ENCODE measurements at places on chromosomes 1 and 21.

DNA sequence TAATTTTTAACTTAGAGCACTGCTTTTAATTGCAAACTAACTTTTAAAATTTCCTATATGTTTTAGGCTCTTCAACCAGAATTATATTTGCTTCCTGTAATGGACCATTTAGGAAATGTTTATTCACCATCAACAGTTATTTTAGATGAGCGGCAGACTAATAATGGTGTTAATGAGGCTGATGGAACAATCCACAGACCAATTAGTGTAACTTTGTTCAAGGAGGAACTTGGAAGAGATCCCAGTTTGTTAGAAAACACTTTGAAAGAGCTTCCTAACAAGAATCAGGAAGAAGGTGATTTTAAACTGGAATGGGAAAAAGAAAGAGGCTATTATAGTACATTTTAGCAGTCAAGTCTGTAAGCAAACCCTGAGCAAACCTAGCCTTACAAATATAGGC is 19.4 kb upstream of the GNG5 start:
- DNase-seq = no peak

GRCh38 chr1:203296460-203297073 is 8.8 kb upstream of the BTG2 start:
- no peak for DNase-seq

- DNase-seq = no peak
Observed at GRCh38 chr1:23995431-23995837, 15.3 kb upstream of the SRSF10 start.

DNA sequence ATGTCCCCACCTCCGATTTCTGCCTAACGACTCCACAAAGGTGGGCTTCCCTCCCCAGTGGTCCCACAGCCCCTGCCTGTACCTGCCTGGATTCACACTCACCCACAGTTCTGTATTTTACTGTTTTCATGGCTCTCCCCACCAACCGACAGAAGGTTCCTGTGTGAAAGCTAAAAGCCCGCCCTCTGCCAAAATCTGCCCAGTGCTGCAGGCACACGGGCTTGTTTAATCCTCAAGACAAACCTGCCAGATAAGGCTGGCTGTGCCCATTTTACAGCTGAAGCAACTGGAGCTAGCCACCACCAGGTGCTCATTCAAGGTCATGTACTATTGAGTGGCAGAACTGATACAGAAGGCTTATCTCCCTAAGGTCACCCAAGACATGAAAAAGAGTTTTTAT is 114.5 kb downstream of the HIVEP3 start:
- no peak for DNase-seq

DNA sequence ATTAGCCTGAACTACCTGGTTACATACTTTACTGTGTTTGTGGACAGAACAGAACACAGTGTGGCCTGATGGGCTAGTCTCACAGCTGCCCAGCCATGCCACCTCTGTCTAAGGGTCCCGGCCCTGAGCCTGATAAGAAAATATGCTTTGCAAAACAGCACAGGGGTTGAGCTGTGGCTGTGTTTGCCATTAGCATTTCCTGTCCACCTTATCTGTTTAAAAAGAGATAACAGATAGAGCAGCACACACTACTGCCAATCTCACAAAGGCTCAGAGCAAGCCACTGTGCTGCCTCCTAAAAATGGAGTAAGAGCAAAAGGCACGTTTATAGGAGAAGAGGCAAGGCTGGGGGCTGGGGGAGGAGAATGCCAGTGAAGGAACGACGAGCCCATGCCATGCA is 95.0 kb downstream of the SUSD4 start:
- DNase-seq = no peak

GRCh38 chr1:242703467-242703866 is 179.0 kb upstream of the PLD5 start:
- no peak for DNase-seq

DNA sequence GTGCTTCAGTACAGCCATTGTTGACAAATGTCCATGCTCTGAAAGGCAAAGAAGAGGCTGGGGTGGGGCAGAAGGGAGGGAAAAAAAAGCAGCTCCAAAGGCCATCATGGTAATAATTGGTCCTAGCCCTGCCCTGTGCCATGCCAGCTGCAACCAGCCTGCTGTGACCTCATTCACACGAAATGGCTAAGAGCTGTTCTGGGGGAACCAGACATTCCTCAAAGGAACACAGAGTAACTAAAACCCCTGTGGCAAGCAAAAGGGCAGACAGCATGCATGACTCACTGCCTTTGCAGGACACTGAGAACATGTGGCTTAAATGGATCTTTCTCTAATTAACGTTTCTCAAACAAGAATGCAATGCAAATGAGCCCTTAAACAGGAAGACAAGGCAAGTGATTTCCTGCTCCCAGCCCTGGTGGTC is 42.3 kb downstream of the STYXL2 start:
- DNase-seq = peak; percentile 81

DNA sequence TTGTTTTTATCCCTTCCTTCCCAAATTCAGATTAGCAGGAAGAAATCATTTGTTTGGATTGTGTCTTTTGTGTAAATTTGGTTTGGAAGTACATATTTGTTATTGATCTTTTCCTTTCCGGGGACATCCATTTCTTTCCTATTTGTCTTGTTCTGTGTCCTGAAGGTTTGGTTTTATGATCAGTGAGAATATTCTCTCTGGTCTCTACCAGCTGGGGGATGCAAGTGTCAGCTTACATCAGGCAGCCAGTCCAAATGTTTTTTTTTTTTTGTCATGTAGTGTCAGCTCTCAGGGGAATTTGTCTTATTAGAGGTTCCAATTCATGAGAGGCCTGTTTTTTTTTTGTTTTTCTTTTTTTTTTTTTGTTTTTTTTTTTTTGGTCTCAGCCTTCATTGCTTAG is 479.2 kb upstream of the LRRC7 start:
- no peak for DNase-seq

GRCh38 chr1:228085287-228085951 is 2.9 kb downstream of the ARF1 start:
- no peak for DNase-seq

DNA sequence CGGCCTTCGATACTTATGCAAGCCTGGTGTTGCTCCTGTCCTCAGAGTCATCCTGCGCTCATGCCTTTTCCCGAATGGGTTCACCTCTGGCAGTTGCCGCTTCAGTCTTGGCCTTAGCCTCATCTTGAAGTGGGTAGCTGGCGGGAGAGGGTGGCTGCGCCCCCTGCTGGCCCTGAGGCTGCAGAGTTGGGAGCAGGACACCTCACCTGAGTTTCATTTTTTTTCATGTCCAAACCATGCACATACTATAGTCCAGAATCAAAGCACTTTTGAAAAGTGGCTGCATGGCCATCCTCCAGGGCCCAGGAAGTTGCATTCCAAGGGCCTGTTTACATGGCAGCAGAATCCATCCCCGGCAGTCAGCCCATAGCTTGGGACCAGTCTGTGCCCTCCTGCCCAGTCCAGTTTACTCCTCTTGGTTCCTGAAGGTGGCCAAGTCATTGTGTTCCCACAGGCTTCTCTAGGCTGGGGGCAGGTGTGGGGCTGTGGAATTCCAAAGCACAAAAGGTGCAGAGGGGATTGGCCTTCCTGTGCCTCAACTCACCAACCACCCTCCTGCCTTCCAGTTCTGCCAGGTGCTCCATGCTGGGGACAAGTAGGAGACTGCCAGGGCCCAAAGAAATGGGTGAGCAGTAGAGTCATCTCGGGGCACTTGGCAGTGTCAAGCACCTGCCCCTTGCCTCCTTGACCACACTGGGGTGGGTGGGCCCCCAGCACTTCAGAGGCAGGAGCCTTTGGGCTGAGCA is 44.0 kb downstream of the YARS1 start:
- DNase-seq = peak; percentile 84

GRCh38 chr21:34635307-34635706 is 20.4 kb upstream of the RCAN1 start:
- no peak for DNase-seq

DNA sequence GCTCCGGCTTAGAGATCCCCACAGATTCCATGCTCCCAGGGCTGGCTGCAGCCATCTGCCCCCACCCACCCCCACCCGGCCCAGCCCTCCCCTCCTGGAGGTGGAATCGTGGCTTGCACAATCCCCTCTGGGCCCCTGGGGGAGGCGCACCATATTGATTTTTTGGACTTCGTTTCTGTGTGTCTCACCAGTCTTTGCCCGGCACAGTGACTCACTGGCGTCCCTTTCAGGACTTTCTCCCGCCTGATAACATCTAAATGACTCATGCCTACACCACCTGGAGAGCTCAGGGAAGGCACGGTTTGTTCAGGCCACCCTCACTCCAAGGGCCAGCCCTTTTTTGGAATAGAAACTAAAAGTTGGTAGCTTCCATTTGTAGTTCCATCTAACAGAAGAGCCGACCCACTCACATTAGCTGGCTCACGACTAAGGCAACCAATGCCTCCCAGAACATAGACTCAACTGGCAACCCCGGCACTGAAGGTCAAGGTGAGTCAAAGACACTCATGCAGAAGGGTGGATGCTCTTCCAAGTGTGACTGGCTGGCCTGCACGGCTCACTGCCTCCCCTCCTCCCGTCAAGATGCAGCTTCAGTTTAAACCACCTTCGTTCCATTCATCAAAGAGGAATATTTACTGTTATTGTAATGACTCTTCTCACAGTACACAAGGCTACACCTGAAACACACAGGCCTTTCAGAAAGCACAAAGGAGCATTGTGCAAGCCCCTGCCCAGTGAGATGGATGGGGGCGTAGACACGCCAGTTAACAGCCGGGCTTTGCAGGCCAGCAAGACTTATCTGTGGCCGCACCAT is 18.1 kb upstream of the ETS2 start:
- no peak for DNase-seq

- no peak for DNase-seq
Observed at GRCh38 chr1:185054365-185055060, 9.2 kb downstream of the RNF2 start.

GRCh38 chr1:1024149-1024770 is 4.3 kb downstream of the AGRN start:
- no peak for DNase-seq

GRCh38 chr1:35958558-35958957 is 27.7 kb downstream of the AGO3 start:
- no peak for DNase-seq

Measured in gastrocnemius medialis (tissue), 4 donors.